ENCODE measurements at places on chromosomes 4 and X. TPM values are rescaled to one million over a fixed set of nuclear protein-coding genes. Genes with fewer than 3 reads are reported as not detected.

Gene C4orf36
- 1.5 TPM for polyA plus RNA-seq

Gene FAM193A
- 30.5 TPM for polyA plus RNA-seq

Gene FHIP1A
- 6.2 TPM for polyA plus RNA-seq

Gene LANCL3
- polyA plus RNA-seq: 0.10 TPM

Gene SYNPO2
- 12.9 TPM for polyA plus RNA-seq

Gene SMIM10
- polyA plus RNA-seq: 8.8 TPM

Gene CPLX1
- 3.1 TPM for polyA plus RNA-seq

Gene TXLNG
- 14.2 TPM for polyA plus RNA-seq

Gene SCOC
- polyA plus RNA-seq: 132 TPM

Gene TLR2
- polyA plus RNA-seq: 8.3 TPM

Gene NUDT10
- 11.9 TPM for polyA plus RNA-seq

Gene GPR143
- polyA plus RNA-seq: 13.3 TPM

Gene GABRG1
- polyA plus RNA-seq: 0.21 TPM

Gene HAUS3
- 20.4 TPM for polyA plus RNA-seq

Gene SUPT20HL2
- not detected for polyA plus RNA-seq

Gene S100P
- polyA plus RNA-seq: 9.4 TPM

Gene EGFL6
- polyA plus RNA-seq: 17.0 TPM

Gene SSX3
- not detected for polyA plus RNA-seq

Gene EVC
- 36.2 TPM for polyA plus RNA-seq
